Calu3 (cell line): ENCODE measurements at places on chromosomes 7 and 10. TPM values are rescaled to one million over a fixed set of nuclear protein-coding genes. Genes with fewer than 3 reads are reported as not detected.

GRCh38 chr10:43605850-43606322 is 352 bp upstream of the ZNF485 start:
- H3K4me1 ChIP-seq: peaks cover 7% of the 10 kb centered on the region
- no peak overlapping the region for H3K27ac ChIP-seq
- H3K36me3 ChIP-seq: peaks cover 24% of the 10 kb centered on the region
- peak overlapping the region; percentile 71 for H3K4me3 ChIP-seq
- H3K27me3 ChIP-seq: peaks cover 14% of the 10 kb centered on the region
- no peak for DNase-seq

- no peak overlapping the region for H3K4me3 ChIP-seq
- H3K36me3 ChIP-seq: no peaks in the 10 kb centered on the region
- DNase-seq: no peak
- no peaks in the 10 kb centered on the region for H3K4me1 ChIP-seq
- no peak overlapping the region for H3K27ac ChIP-seq
- H3K27me3 ChIP-seq: peaks cover under 1% of the 10 kb centered on the region
Observed at GRCh38 chr10:126459032-126459831, 71.0 kb upstream of the ADAM12 start.

DNA sequence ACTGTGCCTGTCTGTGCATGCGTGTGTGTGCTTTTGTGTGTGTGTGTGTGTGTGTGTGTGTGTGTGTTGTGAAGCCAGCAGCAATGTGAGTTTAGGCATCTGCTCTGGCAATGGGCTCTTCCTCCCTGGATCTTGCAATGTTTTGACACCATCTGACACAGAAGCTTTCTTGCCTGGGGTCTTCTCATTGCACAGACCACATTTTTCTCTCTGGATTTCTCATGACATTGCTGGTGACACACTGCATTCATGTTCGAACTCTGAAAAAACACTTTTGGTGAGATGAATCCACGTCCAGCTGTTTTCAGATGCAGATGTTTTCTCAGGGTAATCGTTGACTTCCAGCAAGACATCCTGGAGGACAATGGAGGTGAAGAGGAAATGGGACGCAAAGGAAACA is 63.0 kb upstream of the FZD8 start:
- no peak overlapping the region for H3K27ac ChIP-seq
- H3K4me3 ChIP-seq: no peak overlapping the region
- peaks cover 29% of the 10 kb centered on the region for H3K27me3 ChIP-seq
- DNase-seq: no peak

The CPA2 gene
- not detected in 2 replicates for total RNA-seq

The SPDYE8 gene
- total RNA-seq: not detected in 2 replicates

- H3K4me1 ChIP-seq: no peaks in the 10 kb centered on the region
- no peak for DNase-seq
- no peak overlapping the region for H3K27ac ChIP-seq
- H3K36me3 ChIP-seq: no peaks in the 10 kb centered on the region
Observed at GRCh38 chr10:49257154-49257553, 41.8 kb upstream of the C10orf71 start.

- no peak overlapping the region for H3K27ac ChIP-seq
- peaks cover 20% of the 10 kb centered on the region for H3K4me1 ChIP-seq
- no peak overlapping the region for H3K4me3 ChIP-seq
- no peaks in the 10 kb centered on the region for H3K36me3 ChIP-seq
Observed at GRCh38 chr7:135290594-135290993, 57.0 kb downstream of the STRA8 start.

DNA sequence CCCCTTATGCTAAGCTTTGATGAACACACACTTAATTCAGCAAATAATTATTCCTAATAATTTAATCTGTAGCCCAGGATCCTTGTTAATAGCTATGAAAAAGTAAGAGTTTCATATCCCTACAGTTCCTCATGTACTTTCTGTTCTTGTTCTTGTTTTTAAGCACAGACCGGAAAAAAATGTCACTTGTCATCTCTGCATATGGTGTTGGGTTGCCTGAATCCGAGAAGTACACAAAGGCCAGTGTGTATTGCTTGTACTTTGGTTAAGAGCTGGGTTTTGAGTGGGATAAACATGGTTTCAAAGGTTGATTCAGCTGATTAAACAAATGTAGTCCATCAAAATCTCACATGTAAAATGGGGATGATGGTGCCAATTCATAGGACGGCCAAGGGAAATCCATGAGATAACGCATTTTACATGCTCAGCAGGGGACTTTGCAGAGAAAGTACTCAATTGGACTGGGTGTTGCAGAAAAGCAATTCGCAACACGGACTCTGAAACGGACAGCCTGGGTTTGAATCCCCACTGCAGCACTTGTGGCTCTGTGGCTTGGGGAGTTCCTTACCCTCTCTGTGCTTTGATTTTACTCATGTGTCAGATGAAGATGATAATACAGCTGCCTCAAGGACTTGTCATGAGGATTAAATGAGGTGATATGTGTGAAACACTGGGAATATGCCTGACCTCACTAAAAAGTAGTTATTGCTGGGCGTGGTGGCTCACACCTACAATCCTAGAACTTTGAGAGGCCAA is 71.7 kb downstream of the MAP3K8 start:
- no peak overlapping the region for H3K27ac ChIP-seq
- H3K27me3 ChIP-seq: peaks cover 18% of the 10 kb centered on the region
- no peaks in the 10 kb centered on the region for H3K36me3 ChIP-seq

GRCh38 chr10:133211959-133212852 is 17.8 kb upstream of the UTF1 start:
- H3K4me1 ChIP-seq: no peaks in the 10 kb centered on the region
- H3K36me3 ChIP-seq: no peaks in the 10 kb centered on the region
- no peak overlapping the region for H3K4me3 ChIP-seq

DNA sequence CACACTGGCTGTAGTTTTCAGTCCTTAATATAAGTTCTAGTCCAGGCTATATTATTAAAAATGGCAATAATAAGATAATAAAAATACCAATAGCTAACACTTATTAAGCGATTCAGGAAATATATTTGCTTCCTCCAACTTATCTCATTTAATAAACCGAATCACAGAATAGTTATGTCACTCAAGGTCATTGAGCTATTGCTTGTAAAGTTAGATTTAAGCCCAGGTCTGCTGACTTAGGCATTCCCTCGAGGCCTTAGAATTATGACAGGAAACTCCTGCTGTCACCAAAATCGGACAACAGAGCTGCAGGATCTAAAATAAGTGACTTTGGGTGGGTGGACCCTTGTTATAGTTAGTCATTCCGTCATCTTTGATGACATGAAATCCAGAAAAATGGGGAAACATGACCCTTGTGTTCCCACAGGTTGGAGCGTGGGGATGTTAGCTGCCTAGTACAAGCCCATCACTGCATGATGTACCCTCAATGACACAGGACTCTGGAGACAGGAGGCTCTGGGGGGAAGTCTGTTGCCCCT is 181.3 kb upstream of the PHYHIPL start:
- peaks cover 24% of the 10 kb centered on the region for H3K27me3 ChIP-seq
- DNase-seq: no peak
- H3K4me3 ChIP-seq: no peak overlapping the region
- no peaks in the 10 kb centered on the region for H3K36me3 ChIP-seq

The TRIM74 gene
- 0.33 TPM in 1 of 2 replicates, not detected in the other for total RNA-seq

GRCh38 chr7:71633551-71634008 is 501.6 kb downstream of the GALNT17 start:
- H3K27me3 ChIP-seq: no peaks in the 10 kb centered on the region
- no peaks in the 10 kb centered on the region for H3K4me1 ChIP-seq
- no peak for DNase-seq
- H3K27ac ChIP-seq: no peak overlapping the region

The CALML5 gene
- not detected in 2 replicates for total RNA-seq

The ADAMTS14 gene
- 0.12 and 0.14 TPM in 2 replicates for total RNA-seq

The TAF6 gene
- 50.5 and 50.8 TPM in 2 replicates for total RNA-seq

DNA sequence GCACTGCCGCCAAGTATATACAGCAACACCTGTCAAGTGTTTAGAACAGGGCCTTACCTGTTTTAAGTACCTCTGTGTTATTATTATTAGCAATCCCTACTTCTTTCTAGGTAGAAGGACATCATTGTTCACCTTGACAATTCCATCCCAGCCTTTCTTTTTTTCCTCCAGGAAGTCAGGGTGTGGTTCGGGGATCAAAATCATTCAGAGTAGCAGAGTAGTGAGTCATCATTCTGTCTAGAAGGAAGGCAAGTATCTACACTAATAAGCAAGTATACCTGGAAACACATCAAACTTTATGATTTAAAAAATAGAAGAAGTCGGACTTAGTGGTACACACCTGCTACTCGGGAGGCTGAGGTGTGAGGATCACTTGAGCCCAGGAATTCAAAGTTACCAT is 25.5 kb upstream of the CAPZA2 start:
- peak; percentile 29 for DNase-seq
- H3K27me3 ChIP-seq: no peaks in the 10 kb centered on the region
- no peak overlapping the region for H3K27ac ChIP-seq
- H3K36me3 ChIP-seq: no peaks in the 10 kb centered on the region

DNA sequence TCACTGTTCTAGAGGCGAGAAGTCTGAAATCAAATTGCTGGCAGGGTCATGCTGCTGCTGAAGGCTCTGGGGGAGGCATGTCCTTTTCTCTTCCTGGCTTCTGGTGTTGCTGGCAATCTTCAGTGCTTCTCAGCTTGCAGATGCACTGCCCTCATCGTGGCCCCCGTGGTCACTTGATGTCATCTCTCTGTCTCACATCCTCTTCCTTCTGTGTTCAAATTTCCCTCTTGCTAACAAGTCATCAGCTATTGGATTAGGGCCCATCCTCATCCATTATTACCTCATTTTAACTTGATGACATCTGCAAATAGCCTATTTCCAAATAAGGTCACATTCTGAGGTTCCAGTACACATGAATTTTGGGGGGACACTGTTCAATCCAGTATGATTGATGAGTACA is 36.6 kb upstream of the SRGN start:
- peaks cover 6% of the 10 kb centered on the region for H3K4me1 ChIP-seq
- H3K27me3 ChIP-seq: peaks cover 13% of the 10 kb centered on the region
- no peaks in the 10 kb centered on the region for H3K36me3 ChIP-seq
- no peak overlapping the region for H3K4me3 ChIP-seq
- no peak for DNase-seq
- H3K27ac ChIP-seq: no peak overlapping the region

The SFTPA1 gene
- not detected in 2 replicates for total RNA-seq

The HOXA10 gene
- 11.8 and 12.1 TPM in 2 replicates for total RNA-seq

DNA sequence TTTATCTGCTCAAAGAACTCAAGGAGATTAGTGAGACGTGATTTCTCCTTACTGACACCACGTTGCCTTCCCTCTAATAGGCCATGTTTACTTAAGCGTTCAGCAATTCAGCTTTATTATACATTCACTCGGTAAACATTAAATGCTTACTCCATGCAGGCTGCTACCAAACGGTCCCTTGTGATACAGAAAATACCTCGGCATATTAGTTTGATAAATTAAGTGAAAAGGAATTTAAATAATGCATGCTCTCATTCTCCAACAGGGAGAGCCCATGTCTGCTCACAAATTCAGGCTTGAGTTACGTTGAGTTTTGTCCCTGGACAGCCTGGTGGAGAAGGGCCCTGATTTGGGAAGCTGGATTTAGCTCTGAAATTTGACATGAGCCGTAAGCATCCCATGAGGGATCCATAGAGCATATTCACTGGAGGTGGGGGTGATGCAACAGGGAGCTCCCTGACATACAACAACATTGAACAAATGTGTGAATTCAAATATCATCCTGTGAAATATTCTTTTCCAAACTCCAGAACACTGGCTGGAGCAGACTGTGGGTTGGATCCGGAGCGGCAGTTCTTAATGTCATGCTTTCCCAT is 86.3 kb downstream of the TBXAS1 start:
- H3K4me3 ChIP-seq: no peak overlapping the region
- H3K36me3 ChIP-seq: no peaks in the 10 kb centered on the region
- no peak for DNase-seq

The CNPY1 gene
- not detected in 2 replicates for total RNA-seq

- DNase-seq: no peak
- peaks cover 11% of the 10 kb centered on the region for H3K36me3 ChIP-seq
- peak overlapping the region; percentile 5 for H3K27ac ChIP-seq
- H3K4me1 ChIP-seq: peaks cover 21% of the 10 kb centered on the region
Observed at GRCh38 chr10:101834341-101834740, 9.3 kb downstream of the KCNIP2 start.

The MAGI2 gene
- total RNA-seq: 0.52 and 0.64 TPM in 2 replicates

GRCh38 chr10:75424571-75424970 is 6.9 kb upstream of the LRMDA start:
- H3K27ac ChIP-seq: no peak overlapping the region
- peaks cover 15% of the 10 kb centered on the region for H3K4me1 ChIP-seq
- no peaks in the 10 kb centered on the region for H3K36me3 ChIP-seq

DNA sequence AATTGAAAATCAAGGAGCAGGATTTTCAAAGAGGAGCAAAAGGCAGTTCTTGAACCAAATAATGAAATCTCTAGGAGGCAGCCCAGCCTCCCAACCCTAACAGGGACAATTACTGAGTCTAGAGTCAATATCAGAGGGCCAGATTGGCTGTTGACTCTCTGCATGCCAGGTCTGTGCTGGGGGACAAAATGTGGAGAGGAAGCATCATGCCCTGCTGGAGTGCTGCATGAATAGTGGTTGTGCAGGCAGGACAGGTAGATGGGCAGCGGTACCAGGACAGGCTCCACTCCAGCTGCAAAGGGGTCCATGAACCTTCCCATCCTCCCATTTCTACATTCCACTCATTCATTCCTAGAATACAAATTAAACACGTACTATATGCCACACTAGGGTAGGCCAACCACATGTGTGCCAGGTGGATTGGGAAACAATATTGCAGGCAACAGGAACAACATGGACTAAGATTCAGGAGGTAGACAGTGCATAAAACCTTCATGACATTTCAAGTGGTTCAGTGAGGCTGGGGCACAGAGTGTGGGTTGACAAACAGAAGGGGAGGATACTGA is 30.4 kb upstream of the MAT1A start:
- no peak for DNase-seq
- H3K27ac ChIP-seq: no peak overlapping the region
- no peaks in the 10 kb centered on the region for H3K4me1 ChIP-seq
- no peaks in the 10 kb centered on the region for H3K36me3 ChIP-seq
- H3K4me3 ChIP-seq: no peak overlapping the region

- H3K36me3 ChIP-seq: peaks cover 75% of the 10 kb centered on the region
- H3K27me3 ChIP-seq: no peaks in the 10 kb centered on the region
- H3K4me3 ChIP-seq: peak within 1 kb of the TSS; percentile 82
- peak within 1 kb of the TSS; percentile 82 for H3K27ac ChIP-seq
- H3K4me1 ChIP-seq: peaks cover 80% of the 10 kb centered on the region
- DNase-seq: peak; percentile 89
Observed at GRCh38 chr7:48089046-48090003, at the start of gene UPP1. Gene UPP1 (plus strand): TSS chr7:48089265. CDS start chr7:48094784, 5,519 bp downstream.

GRCh38 chr7:96127746-96128145 is 194.2 kb downstream of the SLC25A13 start:
- no peaks in the 10 kb centered on the region for H3K36me3 ChIP-seq
- H3K4me3 ChIP-seq: no peak overlapping the region
- DNase-seq: no peak
- no peak overlapping the region for H3K27ac ChIP-seq

The GNAT3 gene
- not detected in 2 replicates for total RNA-seq

- H3K36me3 ChIP-seq: peaks cover 43% of the 10 kb centered on the region
- peak; percentile 39 for DNase-seq
- H3K4me1 ChIP-seq: peaks cover 26% of the 10 kb centered on the region
Observed at GRCh38 chr10:110209454-110209925, 2.1 kb downstream of the MXI1 start.

- H3K4me1 ChIP-seq: no peaks in the 10 kb centered on the region
- no peak overlapping the region for H3K4me3 ChIP-seq
- H3K36me3 ChIP-seq: no peaks in the 10 kb centered on the region
- H3K27ac ChIP-seq: no peak overlapping the region
- H3K27me3 ChIP-seq: peaks cover 51% of the 10 kb centered on the region
- no peak for DNase-seq
Observed at GRCh38 chr10:6473430-6473829, 106.6 kb downstream of the PRKCQ start.

GRCh38 chr7:111192614-111193413 is 101.9 kb downstream of the LRRN3 start:
- H3K36me3 ChIP-seq: no peaks in the 10 kb centered on the region
- H3K27ac ChIP-seq: no peak overlapping the region
- no peak for DNase-seq
- no peaks in the 10 kb centered on the region for H3K27me3 ChIP-seq
- H3K4me3 ChIP-seq: no peak overlapping the region

The MACC1 gene
- 190 and 199 TPM in 2 replicates for total RNA-seq

The TSPAN15 gene
- 137 and 165 TPM in 2 replicates for total RNA-seq
